Stimulated activated CD4-positive, alpha-beta T cell treated with anti-CD3 and anti-CD28 coated beads, Interleukin-1b, Interleukin-23, amount 100 ng/mL, for 1 hour (primary cell): ENCODE measurements at places on chromosomes 2 and 18.

DNA sequence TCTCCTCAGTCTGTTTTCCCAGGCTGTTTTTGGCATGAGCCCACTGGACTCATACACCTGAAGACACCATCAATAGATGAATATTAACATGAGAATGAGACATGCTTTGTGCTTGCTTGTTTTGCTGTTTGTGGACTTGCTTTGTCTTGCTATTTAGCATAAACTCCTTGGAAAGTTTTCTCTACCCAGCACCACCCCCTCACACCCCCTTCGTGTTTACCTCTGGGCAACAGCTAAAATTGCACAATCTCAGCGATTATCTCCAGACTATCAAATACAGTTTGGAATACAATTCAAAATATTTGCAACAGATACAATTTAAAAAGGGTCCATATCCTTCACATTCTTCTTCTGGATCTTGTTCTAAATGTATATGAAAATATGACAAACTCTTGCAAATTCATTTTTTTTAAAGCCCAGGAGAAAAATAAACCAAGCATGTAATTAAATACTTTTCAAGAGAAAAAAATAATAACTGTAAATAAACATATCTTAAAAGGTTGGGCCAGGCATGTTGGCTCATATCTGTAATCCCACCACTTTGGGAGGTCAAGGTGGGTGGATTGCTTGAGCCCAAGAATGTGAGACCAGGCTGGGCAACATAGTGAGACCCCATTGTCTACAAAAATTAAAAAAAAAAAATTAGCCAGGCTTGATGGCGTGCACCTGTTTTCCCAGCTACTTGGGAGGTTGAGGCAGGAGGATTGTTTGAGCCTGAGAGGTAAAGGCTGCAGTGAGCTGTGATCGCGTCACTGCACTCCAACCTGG is 32.3 kb upstream of the PMAIP1 start:
- DNase-seq, result no peak

- DNase-seq, result no peak
These were observed 148.6 kb upstream of the MAP3K20 start for GRCh38 chr2:172926785-172927640.

DNA sequence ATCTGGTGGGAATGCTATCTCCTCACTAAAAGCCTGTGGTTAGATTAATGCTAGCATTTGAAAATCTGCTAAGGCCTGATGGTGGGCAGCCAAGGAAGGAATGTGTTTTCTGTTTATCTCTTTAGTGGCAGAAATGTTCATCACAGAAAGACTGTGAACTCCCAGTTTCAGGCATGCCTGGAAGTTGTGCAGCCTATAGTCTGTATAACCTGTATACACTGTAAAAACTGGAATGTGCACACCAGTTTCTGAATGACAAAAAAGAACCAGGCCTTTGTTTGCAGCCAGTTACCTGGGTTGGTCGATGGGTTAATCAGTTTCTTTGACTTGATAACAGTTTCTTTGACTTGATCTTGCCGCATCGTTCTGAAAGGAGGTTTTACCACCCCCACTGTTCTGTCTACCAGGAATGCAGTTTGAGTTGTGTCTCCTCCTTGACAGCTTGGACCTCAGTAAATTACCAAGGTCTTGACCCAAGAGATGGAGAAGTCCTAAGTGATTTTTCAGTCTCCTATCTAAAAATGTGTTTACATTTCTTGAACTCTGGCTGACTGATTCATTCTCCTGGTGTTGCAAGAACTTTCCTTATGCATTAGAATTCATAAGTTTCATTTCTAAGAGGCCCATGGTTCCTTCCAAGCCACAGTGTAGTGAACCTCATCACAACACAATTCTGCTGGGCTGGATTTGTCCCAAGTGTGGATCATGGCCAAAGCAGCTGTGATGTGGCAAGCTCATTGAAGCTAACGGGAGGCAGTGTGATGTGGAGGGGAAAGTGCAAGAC is 62.2 kb downstream of the KIAA2012 start:
- DNase-seq, result no peak

DNA sequence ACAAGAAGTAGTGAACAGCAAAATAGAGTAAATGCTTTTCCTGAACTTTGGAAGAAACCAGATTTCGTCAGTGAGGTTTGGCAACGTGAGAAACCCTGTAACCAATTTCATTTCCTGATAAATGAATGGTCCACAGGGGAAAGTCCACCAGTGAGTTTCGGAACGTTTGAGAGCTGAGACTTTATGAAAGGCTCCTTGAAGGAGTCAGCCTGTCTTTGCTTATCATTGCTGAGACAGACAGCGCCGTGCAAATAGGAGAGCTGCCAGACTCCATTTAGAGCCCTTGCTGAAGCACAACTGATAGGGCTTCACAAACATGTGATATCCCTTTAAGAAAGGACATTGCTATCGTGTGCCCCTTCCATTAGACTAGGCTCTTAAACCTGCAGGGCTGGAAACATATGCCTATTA is 121.8 kb upstream of the SMAD7 start:
- DNase-seq, result no peak

DNA sequence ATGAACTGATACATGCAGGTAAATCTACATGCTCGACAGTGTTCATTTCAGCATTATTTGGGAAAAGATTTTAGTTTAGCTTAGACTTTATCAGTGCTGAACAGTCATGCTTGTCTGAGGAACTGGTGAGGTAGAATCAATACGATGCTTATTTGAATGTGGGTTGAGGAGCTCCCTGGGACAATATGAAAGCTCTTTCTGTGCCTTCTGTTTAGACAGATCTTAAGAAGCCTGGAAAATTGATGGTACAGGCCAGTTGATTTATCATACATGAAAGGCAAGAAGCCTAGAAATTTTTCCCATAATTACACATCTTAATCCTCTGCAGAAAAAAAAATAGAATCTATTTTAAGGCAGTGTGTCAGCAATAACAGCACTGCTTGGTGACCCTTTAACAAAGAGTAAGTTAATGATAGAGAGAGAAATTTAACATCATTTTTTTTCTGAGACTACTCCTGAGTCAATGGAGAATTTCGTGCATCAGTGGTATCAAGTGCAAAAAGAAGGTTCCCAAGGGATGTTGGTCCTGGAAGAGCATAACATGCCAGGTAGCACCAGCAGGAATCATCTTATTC is 252.2 kb upstream of the CDH20 start:
- no peak for DNase-seq

DNA sequence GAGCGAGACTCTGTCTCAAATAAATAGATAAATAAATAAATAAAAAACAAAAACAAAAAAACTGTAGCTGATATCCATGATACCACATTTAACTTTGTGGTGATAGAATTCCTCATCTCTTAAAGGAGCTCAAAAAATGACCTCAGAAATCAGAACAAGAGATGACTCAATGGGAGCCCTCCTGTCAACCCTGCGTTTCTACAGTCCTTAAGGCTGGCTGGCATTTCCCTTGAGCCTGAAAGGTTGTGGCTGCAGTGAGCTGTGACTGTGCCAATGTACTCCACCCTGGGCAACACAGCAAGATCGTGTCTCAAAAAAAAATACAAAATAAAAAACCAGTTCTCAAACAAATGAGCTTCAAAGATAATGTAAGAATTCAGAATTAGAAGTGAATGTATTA is 40.4 kb downstream of the CHST9 start:
- no peak for DNase-seq

DNA sequence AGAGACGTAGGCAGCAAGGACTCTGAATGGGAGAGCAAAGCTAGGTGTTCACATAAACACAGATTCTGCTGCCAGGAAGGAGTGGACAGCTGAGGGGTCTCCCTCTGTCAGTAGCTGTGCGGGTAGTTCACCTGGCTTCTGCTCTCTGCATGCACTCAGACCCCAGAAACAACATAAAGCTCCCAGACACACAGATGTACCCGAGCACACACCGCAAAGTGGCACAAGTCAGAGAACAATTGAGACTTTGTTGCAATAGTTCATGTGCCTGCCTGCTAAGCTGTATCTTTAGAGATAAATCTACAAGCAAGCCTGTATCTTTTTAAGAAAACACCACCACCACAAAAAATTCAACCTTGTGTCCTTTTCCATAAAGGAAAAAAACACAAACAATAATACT is 420.0 kb upstream of the ST6GAL2 start:
- DNase-seq, result no peak

- no peak for DNase-seq
These were observed 90.9 kb upstream of the STON1 start for GRCh38 chr2:48439102-48439501.
